ENCODE measurements at places on chromosomes 4 and X.

DNA sequence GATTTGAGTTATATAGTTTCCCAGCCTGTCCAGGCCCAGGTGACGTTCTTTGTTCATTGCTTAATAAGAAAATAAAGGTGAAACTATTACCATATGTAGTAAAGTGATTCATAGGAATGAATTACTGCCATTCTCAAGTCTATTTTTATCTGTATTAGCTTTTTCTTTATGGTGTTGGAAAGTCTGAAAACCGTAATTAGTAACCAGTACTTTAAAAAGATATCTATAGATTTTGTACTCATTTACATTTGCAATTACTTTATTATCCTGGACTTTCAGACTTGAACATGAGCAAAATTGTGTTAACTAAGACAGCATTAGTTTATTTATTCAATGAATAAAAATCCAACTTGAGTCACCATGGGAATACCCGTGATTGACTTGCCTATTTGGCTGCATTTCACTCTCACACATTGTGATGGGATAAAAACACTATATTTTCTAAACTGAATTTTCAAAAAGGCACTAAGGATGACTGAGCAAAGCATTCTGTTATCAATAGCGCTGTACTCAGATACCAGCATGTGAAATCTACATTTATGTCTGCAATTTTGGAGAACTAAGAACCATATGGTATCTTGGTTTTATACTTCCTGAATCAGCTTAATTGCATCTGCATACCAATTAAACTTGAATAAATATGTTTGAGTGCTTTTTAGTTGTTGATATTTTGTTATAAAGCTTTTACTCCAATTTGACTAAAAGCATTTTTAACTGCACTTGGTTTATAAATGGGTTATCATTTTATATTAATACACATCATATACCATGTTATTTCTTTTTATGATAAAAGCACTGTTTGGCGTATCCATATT lies 154.6 kb downstream of the CCSER1 start:
- DNase-seq = no peak

DNA sequence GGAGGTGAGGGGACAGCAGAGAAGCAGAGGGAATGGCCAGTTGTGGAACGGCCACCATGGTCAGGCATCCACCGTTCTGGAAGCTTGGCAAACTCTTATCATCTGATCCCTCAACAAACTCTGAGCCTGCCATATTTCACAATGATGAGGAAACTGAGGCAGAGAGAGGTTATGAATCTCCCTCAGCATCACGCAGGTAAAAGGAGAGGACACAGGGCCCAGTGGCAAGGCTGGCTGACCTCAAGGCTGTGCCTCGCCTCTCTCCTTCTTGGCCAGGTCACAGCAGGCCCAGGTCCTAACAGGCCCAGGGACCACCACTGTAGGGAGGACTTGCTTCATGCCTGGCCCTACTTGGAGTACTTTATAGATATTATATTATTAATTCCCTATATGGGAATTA lies 242.8 kb downstream of the EVC2 start:
- no peak for DNase-seq

GRCh38 chr4:30720021-30720660 lies at the start of gene PCDH7:
TSS of gene PCDH7 (plus strand) at chr4:30720369. CDS start at chr4:30721423, 1,054 bp downstream.
- peak; percentile 44 for DNase-seq

DNA sequence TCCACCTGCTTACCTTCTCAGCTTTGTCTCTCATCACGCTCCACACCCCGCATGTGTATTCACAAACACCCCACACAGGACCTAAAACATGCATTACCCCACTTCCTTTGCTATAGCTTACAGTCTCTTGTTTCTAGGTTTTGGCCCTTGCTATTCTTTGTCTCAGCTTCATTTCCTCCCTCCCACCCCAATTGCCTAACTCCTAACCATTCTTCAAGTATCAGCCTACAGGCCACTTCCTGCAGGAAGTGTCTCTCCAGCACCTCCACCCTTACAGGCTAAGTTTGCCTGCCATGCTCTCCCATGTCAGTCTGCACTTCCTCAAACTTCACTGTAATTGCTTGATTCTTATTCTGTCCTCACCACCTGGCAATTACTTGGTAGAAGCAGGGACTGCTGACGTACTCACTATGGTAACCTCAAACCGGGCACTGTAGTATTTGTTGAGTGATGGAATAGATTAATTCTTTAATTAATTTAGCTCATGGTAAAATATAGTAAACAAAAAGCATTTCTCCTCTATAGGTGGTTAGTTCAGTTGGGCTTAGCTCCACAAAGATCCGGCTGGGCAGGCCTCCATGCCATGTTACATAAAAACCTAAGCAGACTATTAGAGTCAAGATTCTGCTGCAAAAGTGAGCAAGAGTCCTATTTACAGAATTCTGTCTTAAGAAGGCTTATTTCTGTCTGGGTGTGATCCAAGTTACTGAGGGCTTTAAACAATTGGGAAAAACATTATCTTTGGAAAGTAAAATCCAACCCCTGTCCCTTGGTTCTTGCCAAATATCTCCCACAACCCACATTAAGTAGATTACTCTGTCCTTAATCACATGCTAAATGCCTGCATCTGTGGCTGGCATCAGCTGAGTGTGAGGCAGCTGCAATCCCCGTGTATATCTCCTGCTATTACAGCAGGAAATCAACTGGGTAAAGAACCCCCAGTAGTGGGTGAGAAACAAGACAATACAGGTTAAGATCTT lies 124.7 kb upstream of the CPEB2 start:
- DNase-seq = peak; percentile 23

DNA sequence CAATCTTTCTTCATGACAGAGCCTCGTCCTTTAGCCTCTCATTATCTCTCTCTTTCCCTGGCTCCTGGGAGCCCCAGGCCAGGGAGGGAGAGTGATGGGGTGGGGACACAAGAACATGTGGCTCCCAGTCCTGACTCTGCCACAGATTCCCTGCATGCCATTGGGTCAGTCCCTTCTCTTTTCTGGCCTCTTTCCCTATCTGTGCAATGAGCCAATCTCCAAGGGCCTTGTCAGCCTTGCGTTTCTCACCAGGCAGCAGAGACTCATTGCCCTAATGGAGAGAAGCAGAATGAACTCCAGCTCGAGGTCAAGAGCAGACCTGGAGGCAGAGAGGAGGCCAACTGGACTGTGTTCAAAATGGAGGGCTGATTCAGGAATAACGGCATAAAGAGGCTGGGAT lies 38.4 kb upstream of the PJA1 start:
- DNase-seq = no peak

GRCh38 chr4:19417256-19417655 lies 834.4 kb upstream of the SLIT2 start:
- DNase-seq = no peak

GRCh38 chrX:56802921-56803849 lies 74.1 kb downstream of the NBDY start:
- no peak for DNase-seq

GRCh38 chrX:19682712-19683331 lies 167.5 kb upstream of the MAP3K15 start:
- DNase-seq = peak; percentile 33

GRCh38 chr4:41299486-41299885 lies 42.8 kb downstream of the UCHL1 start:
- no peak for DNase-seq

Measured in NCI-H226 (cell line).